ENCODE measurements at places on chromosomes 1 and 21.

DNA sequence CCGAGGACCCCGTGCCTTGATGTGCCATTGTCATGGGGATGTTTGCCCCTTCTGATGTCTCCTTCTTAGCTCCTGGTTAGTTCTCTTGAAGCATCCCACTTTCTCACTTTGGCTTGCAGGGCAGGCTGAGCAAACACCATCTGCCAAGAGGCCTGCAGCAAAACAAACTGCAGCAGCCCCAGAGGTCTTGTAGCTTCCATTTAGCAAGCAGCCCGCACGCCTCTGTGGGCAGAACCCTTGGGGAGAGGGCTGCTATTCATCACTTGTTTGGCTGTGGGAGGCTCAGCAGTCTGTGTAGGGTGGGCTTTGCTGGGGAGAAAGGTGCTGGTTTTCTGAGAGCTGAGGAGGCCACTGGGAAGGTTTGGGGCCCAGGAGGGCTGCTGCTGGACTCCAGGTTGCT is 56.7 kb downstream of the KCNC4 start:
- DNase-seq, result no peak

DNA sequence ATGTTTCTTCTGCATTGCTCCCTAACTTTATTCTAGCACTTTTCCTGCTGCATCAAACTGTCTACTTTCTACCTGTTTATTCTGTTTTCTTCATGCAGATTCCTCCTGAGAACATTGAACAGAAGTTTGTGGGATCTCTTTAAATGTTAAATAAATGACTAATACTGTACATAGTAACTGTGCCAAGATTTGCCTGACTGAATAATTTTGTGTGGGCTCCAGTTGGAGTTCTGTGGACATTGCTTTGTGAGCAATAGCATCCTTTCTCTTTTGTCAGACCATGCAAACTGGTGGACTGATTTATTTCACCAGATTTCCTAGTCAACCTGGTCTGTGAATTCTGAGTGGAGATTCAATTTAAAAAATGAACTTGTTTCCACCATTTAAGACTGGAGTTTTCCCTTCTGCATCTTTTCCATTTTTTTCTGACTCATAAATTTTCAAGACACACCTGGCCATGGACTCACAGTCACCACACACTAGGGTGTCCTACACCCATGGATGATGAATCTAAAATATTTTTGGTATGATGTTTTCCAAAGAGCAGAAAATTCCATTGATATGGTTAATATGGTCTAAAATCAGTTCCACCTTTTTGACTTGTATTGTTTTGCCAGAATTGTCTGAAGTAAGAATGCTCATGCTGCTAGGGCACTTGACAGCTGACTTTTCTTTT is 140.7 kb upstream of the SPAG17 start:
- no peak for DNase-seq

DNA sequence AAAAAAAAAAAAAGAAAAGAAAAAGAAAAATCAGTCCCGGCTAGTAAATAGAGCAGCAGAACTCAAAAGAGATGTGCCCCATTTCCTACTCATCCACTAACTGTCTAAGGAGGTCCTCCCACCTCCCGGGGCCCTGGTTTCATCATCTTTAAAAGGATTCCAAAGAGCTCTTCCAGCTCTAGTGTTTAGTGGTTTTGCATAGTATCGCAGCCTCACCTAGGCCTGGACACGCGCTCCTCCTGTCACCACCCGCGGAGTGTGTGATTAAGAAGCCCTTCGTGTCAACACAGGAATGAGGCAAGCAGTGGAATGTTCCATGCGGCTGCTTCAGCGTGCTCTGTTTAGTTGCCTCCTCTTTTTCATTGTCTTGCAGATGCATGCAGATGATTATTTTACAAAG is 49.0 kb downstream of the LBR start:
- no peak for DNase-seq

DNA sequence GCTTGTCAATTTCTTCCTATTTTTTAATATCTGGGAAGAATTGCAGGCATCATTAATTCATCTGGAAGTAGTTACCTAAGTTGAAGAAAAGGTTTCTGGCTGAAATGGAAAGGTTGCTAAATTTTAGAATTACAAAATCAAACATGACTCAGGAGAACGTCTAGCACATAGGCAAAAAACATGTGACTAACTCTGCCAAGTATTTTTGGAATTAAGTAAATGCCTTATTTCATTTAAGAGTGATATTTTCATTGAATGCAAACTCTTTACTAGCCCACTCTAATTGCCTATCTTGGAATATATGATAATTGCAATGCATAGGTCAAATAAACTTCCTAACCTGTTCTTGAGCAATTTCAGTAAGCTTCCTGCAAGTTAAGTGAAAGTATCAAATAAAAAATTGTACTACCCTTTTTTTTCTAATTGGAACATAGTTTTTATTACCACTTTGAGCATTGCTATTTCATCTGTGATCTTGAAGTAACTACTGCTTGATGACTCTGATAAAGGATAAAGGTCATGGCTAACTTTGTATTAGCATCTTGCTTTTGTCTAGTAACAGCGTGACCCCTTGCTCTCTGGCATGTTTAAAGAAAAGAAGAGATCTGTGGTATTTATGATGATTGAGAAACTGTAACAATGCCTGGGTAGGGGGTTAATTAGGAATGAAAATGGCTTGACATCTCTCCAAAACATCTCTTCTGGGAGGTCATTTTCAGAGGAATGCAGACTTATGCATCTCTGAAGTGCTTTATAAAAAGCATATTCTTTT is 208.3 kb upstream of the NCAM2 start:
- DNase-seq, result no peak

- no peak for DNase-seq
Observed at GRCh38 chr1:209510063-209510462, 73.5 kb upstream of the CAMK1G start.

DNA sequence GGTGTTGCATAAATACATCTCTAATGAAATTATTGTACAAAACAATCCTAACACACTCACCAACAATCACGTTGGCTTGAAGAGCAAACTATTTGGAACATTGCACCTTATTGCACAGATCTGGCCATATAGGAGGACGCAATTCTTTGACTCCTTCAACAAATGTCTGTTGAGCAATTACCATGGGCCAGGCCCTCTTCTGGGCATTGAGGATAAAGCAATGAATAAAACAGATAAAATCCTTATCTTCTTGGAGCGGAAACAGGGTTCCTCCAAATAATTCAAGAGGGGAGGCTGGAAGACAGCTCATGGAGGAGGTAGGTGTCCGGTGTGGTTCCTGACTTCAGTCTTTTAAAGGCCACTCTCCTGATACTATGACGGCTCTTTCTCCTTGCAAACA is 43.3 kb downstream of the PAX7 start:
- no peak for DNase-seq

DNA sequence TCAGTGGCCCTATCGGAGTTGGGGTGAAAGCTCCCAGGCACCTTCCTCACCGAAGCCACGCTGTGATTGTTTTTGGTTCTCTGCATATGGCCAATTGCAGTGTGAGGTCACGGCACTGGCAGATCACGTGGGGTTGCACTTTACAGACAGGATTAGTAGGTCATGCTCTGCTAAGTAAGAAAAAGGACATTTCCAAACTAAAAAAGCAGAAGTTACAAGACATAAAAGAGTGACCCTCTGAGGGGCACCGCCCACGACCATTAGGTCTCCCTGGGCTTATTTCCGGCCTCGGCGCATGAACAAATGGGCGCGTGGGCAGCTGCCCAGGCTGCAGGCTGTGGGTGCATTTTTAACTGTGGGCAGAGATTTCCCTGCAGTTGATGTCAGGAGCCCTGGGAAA is 2.0 kb downstream of the CAPN9 start:
- DNase-seq, result no peak

DNA sequence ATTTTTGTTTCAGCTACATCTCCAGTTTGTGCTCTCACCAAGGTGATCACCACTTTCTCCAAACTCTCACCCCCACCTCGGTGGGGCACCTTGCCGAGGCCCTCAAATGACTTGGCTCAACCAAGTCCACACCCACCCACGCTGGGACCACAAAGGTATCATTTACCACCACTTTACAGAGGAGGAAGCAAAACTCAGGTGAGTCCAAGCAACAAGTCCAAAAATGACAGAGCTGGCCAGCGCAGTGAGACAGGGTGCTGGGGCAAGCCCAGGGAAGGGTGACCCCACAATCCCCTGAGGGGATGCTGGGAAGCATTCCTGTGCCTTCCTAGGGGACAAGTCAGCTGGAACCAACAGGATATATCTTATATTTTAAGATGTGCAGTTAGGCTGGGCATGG is 24.7 kb downstream of the SSBP3 start:
- DNase-seq, result no peak

- no peak for DNase-seq
Observed at GRCh38 chr1:5826601-5827000, 165.6 kb downstream of the NPHP4 start.

DNA sequence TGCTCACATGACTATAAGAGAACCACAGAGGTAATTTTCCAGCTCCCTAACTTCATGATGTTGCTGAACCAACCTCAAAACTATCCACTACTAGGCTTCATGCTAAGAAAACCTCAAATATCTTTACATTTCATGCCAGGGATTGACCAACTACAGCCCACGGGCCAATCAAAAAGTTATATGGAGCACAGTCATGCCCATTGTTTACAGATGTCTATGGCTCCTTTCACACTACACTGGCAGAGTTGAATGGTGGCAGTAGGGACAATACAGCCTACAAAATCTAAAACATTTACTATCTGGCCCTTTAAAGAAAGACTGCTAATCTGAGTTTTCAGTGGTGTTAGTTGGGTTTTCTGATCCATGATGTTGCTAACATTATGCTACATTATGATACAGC is 154.8 kb downstream of the TM2D1 start:
- DNase-seq, result no peak

GRCh38 chr1:93358293-93358692 is 12.6 kb downstream of the DR1 start:
- DNase-seq, result no peak

DNA sequence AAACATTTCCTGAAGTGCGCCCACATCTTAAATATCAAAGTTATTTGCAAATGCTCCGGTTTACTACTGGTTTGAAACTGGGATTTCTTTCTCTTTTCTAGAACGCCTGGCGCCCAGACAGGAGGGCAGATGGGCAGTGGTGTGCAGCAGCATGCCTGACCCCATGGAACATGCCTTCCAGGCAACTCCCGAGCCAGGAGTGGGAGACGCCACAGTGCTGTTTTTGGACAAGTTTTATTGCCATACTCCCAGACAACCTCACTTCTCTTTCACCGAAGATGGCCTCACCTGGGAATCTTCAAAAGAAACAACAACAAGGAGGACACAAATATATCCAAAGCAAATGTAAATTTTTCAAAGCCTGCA is 21.5 kb downstream of the UBE2G2 start:
- no peak for DNase-seq

- no peak for DNase-seq
Observed at GRCh38 chr1:89556726-89557444, 32.3 kb downstream of the LRRC8B start.

DNA sequence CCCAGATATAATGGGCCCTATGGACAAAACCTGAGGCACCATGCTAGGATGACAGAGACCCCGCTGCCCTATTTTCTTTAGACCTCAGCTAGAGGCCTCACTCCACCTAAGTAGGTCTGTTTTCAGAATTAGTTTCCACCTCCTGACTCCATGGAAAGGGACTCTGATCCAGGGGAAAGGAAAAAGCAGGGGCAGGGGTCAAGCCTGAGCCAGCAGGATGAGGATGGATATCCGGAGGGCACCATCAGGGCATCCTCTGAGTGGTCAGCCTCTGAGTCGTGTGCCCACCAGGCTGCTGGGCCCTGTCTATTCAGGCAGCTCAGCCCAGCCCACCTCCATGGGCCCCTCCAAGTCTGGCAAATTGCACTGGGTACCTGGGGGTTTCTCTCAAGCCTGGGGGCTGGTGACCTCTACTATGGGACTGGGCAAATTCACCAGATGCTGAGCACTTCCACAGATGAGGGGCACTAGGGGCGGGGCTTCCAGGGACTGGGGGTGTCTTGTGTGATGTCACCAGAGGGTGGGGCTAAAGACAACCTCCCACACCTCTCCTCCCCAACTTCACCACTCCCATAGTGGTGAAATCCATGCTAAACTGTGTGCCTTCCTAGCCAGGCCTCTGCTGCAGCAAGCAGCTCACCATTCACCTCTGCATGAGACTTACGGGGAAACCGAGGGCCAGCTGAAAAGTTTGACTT is 5.5 kb downstream of the PAQR7 start:
- DNase-seq, result no peak

DNA sequence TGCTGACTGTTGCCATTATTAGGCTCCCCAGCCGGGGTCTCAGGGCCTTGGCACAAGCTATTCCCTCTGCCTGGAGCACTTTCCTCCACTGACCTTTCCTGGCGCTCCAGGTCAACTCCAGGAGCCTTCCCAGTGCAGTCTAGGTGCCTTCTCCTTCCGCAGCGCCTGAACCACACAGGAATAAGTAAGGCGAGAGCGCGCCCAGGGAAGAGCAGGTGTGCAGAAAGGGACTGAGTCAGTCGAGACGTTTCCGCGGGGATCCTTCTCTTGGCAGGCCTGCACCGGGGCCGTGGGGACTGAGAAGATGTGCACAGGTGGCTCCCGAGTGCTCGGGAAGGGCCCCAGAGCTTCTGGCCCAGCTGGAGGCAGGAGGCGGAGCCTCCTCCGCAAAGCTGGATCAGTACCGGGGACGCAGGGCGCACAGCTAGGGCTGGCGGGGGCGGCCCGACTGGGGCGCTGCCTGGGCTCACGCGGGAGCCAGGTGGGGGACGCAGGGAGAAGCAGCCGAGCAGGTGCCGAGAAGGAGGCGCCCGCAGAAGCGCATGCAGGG is 765 bp upstream of the BMP8A start:
- DNase-seq, result peak; percentile 11

- DNase-seq, result no peak
Observed at GRCh38 chr1:237610157-237610556, 280.6 kb downstream of the ZP4 start.

DNA sequence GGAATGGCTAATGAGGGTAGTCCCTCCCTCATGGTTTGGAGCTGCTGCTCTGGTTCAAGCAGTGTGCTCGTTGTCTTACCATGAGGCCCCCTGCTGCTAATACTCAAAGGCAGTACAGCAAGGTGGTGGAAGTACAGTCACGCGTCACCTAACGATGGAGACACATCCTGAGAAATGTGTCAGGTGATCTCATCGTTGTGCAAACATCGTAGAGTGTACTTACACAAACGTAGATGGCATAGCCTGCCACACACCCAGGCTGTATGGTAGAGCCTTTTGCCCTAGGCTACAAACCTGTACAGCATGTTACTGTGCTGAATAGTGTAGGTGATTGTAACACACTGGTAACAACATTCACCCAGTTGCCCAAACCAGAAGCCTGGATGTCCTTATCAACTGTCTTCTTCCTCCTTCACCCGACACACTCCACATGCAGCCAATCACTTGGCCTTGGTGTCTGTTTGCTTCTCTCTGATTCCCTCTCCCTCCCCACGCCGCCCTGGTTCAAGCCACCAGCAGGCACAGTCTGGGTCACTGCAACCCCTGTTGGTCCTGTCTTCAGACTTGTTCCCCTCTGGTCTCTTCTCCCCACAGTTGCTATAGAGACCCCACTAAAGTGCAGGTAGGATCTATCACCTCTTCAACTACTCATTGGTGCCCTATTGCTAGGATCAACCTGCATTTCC is 6.0 kb upstream of the KCNA2 start:
- DNase-seq, result peak; percentile 12

DNA sequence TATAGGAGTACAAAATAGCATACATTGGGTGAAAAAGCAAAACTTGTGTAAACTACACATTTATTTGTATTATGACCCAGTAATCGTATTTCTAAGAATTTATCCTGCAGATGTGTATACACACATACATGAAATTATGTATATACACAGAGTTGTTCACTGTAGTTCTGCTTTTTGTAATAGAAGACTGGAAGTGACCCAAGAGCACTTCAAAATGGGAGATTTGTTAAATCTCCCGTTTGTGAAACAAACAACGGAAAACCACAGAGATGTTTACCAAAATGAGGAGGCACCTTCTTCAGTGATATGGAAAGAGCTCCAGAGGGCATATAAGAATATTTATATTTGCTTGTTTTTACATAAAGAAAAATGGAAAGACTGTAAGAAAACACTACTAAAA is 18.0 kb upstream of the MNDA start:
- no peak for DNase-seq

All from A549 (cell line).